ENCODE measurements at places on chromosomes 11 and 22. TPM values are rescaled to one million over a fixed set of nuclear protein-coding genes. Genes with fewer than 3 reads are reported as not detected.

The MRGPRG gene
- not detected for total RNA-seq

The TRIM22 gene
- 349 TPM for total RNA-seq

DNA sequence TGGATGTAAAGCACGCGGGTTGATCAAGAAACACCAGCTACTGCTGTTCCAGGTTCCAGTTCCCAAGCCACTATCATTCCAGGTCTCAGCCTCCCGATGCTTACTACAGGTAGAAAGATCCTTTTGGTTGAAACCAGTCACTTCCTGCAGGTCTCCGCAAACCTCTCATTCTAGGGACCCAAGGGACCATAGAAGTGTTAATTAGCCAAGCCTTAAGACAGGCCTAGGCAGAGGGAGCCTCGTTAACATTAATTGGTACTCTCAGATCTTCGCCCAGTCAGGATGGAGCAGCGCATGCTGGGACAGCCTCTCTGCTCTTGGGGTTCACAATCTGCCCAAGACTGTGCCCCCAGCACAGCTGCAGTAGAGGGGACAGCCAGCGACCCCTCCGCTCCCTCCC, 11.2 kb upstream of the OAF start:
- H3K4me1 ChIP-seq: no peaks in the 10 kb centered on the region
- no peaks in the 10 kb centered on the region for H3K27me3 ChIP-seq
- DNase-seq: no peak
- no peak overlapping the region for H3K4me3 ChIP-seq

GRCh38 chr11:129460714-129461113, 85.1 kb downstream of the BARX2 start:
- no peaks in the 10 kb centered on the region for H3K27me3 ChIP-seq
- H3K4me3 ChIP-seq: no peak overlapping the region
- DNase-seq: no peak
- no peaks in the 10 kb centered on the region for H3K36me3 ChIP-seq
- no peak overlapping the region for H3K27ac ChIP-seq

DNA sequence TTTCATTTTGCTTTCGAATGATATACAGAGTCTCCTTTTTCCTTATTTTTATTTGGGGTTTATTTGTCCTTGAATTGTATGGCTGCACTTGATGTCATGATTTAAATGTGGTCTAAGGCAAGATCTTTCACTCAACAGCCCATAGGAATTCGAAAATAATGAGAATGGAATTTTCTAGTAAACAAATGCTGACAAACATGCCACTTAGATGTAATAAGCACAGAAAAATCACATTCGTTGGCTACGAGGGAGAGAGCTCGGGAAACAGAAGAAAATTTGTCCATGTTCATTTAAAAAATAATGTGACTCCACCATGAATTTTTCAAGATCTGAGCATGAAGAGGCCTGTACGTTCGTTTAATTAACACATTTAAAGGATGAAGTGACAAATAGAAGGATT, 73.0 kb downstream of the BLID start:
- DNase-seq: no peak
- H3K36me3 ChIP-seq: no peaks in the 10 kb centered on the region
- H3K4me3 ChIP-seq: no peak overlapping the region
- no peak overlapping the region for H3K27ac ChIP-seq
- H3K27me3 ChIP-seq: no peaks in the 10 kb centered on the region

GRCh38 chr22:38298312-38299005, 18.8 kb downstream of the CSNK1E start:
- H3K4me1 ChIP-seq: no peaks in the 10 kb centered on the region
- no peaks in the 10 kb centered on the region for H3K27me3 ChIP-seq
- peaks cover 52% of the 10 kb centered on the region for H3K36me3 ChIP-seq
- no peak overlapping the region for H3K4me3 ChIP-seq

- H3K36me3 ChIP-seq: no peaks in the 10 kb centered on the region
- H3K4me1 ChIP-seq: no peaks in the 10 kb centered on the region
- no peaks in the 10 kb centered on the region for H3K27me3 ChIP-seq
- no peak overlapping the region for H3K4me3 ChIP-seq
- no peak overlapping the region for H3K27ac ChIP-seq
Measured at GRCh38 chr11:42319921-42320320, 860.5 kb upstream of the LRRC4C start.

- no peaks in the 10 kb centered on the region for H3K4me1 ChIP-seq
- H3K36me3 ChIP-seq: no peaks in the 10 kb centered on the region
- H3K27me3 ChIP-seq: no peaks in the 10 kb centered on the region
- no peak overlapping the region for H3K4me3 ChIP-seq
- DNase-seq: no peak
Measured at GRCh38 chr11:46930089-46930488, 6.5 kb upstream of the CSTPP1 start.

DNA sequence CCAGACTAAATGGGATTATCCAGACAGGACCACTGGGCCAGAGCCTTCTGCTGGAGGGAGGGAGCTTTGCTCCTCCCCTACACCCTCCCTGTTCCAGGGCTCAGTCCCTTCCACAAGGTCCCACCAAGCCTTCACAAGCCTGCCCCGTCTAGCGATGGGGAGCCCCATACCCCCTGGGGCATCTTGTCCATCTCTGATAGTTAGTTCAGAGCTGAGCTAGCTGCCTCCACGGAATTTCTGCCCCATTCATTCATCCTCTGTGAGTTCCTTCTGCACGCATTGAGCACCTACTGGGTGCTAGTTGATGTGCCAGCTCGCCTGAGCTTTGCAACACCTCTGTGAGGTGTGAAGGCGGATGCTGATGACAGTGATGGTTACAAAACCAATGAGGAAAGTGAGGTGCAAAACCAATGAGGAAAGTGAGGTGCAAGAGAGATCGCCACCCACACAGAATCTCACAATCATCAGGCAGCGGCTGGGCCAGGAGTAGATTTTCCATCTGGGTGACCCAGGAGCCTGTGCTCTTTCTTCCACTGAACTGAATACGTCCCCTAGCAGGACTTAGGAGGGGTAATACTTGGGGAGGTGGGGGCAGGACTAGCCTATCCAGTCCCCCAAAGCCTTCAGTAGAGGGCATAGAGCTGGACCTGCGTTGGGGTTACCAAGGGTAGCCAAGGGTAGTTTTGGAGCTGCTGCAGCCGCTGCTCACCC, 21.5 kb upstream of the CBX7 start:
- DNase-seq: peak; percentile 59
- peak overlapping the region; percentile 23 for H3K4me3 ChIP-seq
- no peaks in the 10 kb centered on the region for H3K27me3 ChIP-seq
- no peaks in the 10 kb centered on the region for H3K36me3 ChIP-seq
- H3K4me1 ChIP-seq: peaks cover 66% of the 10 kb centered on the region

- no peaks in the 10 kb centered on the region for H3K4me1 ChIP-seq
- DNase-seq: no peak
- H3K27ac ChIP-seq: no peak overlapping the region
- no peak overlapping the region for H3K4me3 ChIP-seq
- no peaks in the 10 kb centered on the region for H3K36me3 ChIP-seq
- no peaks in the 10 kb centered on the region for H3K27me3 ChIP-seq
Measured at GRCh38 chr22:49368976-49369725, 458.5 kb downstream of the BRD1 start.

DNA sequence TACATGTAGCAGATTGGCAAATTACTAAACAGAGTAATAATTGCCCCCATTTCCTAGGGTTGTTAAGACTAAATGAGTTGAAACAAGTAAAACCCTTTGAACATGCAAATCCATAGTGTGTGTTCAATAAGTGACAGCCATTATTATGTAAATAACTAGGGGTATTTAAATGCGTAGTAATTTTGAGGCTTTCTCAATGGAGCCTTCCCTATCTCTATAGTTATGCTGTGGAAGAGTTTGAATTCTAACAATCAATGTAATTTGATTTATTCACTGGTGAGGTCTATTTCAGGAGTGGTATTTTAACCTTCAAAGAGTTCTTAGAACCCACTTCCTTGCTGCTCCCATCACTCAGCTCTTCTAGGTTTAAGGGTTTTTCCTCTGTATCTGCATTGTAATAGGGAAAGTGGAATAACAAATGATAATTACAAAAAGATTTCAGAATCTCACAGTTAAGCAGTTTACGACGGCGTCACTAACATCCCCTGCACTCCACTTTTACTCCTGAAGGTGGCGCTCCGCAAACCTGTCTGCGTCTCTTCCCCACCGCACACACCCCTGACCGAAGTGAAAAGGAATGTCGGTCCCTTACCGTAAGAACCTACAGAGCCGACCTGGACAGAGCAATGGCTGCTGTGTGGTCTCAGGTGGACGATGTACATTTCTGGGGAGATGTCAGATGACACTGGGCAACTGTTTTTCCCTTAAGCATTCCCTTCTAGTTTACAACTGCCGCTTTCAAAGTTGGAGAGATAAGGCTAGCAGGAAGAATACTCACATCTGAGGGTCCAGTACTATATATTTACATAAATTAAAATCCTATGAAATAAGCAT, 80.8 kb downstream of the ZC3H12C start:
- H3K36me3 ChIP-seq: no peaks in the 10 kb centered on the region
- no peaks in the 10 kb centered on the region for H3K4me1 ChIP-seq
- peak; percentile 54 for DNase-seq

- DNase-seq: no peak
- no peak overlapping the region for H3K4me3 ChIP-seq
- H3K27ac ChIP-seq: no peak overlapping the region
- H3K27me3 ChIP-seq: no peaks in the 10 kb centered on the region
- no peaks in the 10 kb centered on the region for H3K36me3 ChIP-seq
- H3K4me1 ChIP-seq: no peaks in the 10 kb centered on the region
Measured at GRCh38 chr11:19092850-19093249, 24.1 kb upstream of the ZDHHC13 start.

DNA sequence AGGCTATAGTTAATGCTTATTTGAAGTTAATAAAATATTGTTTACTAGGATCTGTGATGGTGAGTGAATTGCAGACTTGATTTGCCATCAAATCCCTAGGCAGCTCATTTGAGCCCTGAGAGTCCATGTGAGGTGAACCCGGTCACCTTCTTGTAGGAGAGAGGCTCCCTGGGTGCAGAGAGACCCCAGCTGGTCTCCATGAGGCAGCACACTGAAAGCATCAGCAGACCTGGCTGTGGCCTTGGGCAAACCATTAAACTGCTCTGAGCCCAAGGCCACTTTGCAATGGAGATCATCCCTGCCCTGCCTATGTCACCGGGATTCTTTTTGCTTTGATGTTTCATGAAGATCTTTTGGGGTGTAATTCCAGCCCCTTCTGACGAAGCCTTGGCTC, 125.2 kb downstream of the MICAL2 start:
- H3K27ac ChIP-seq: peak overlapping the region; percentile 46
- H3K36me3 ChIP-seq: peaks cover 11% of the 10 kb centered on the region
- no peak overlapping the region for H3K4me3 ChIP-seq
- H3K4me1 ChIP-seq: peaks cover 23% of the 10 kb centered on the region
- no peaks in the 10 kb centered on the region for H3K27me3 ChIP-seq

DNA sequence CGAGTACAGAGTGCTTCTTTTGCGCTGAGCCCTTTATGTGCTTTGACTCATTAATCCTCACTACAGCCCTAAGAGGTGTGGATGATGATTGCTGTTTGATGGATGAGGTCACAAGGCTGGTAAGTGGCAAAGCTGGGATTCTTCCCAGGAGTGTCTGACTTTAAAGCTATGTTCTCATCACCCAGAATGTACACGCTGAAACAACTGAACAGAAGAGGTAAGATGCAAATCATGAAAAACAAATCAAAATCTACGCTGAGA, 37.7 kb upstream of the CREB3L1 start:
- peaks cover 30% of the 10 kb centered on the region for H3K4me1 ChIP-seq
- no peak overlapping the region for H3K27ac ChIP-seq
- H3K36me3 ChIP-seq: no peaks in the 10 kb centered on the region
- no peak for DNase-seq
- H3K4me3 ChIP-seq: no peak overlapping the region

GRCh38 chr11:132168344-132168981, 798.0 kb downstream of the NTM start:
- no peaks in the 10 kb centered on the region for H3K4me1 ChIP-seq
- no peaks in the 10 kb centered on the region for H3K36me3 ChIP-seq
- no peak overlapping the region for H3K27ac ChIP-seq
- H3K27me3 ChIP-seq: no peaks in the 10 kb centered on the region
- DNase-seq: no peak

- no peak overlapping the region for H3K4me3 ChIP-seq
- H3K27me3 ChIP-seq: no peaks in the 10 kb centered on the region
- no peak for DNase-seq
Measured at GRCh38 chr22:50184004-50184901, 1.5 kb upstream of the TRABD start.

- H3K27me3 ChIP-seq: no peaks in the 10 kb centered on the region
- H3K4me3 ChIP-seq: no peak overlapping the region
- H3K36me3 ChIP-seq: no peaks in the 10 kb centered on the region
- no peaks in the 10 kb centered on the region for H3K4me1 ChIP-seq
- H3K27ac ChIP-seq: no peak overlapping the region
- DNase-seq: no peak
Measured at GRCh38 chr22:48185071-48186055, 1422.9 kb downstream of the TBC1D22A start.

DNA sequence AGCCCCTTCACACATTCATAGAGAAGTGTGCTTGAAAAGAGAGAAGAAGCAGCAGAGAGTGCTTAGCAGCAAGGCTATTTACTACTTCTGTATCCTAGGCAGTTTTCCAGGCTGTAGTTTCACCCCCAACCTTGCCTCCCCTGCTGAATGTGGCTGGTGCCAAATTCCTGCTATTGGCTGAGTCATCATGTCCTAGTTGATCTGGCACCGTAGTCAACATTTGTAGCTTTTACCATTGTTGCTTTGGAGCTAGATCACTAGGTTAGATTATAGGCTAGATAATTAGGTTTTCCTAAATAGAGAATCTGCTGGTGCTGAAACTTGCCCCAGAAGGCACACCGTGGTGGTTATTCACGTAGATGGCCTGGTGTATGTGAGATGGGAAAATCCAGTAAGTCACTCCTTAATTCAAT, 32.7 kb downstream of the ARHGAP42 start:
- no peak overlapping the region for H3K4me3 ChIP-seq
- H3K27ac ChIP-seq: no peak overlapping the region
- no peak for DNase-seq
- no peaks in the 10 kb centered on the region for H3K4me1 ChIP-seq
- H3K36me3 ChIP-seq: no peaks in the 10 kb centered on the region

- H3K36me3 ChIP-seq: no peaks in the 10 kb centered on the region
- no peaks in the 10 kb centered on the region for H3K27me3 ChIP-seq
- peaks cover 84% of the 10 kb centered on the region for H3K4me1 ChIP-seq
- no peak for DNase-seq
- H3K4me3 ChIP-seq: no peak overlapping the region
Measured at GRCh38 chr22:21857481-21857914, 9.9 kb downstream of the MAPK1 start.

- DNase-seq: no peak
- H3K4me3 ChIP-seq: no peak overlapping the region
- H3K36me3 ChIP-seq: no peaks in the 10 kb centered on the region
- H3K27me3 ChIP-seq: peaks cover 27% of the 10 kb centered on the region
- H3K4me1 ChIP-seq: peaks cover 20% of the 10 kb centered on the region
Measured at GRCh38 chr22:45974498-45974897, 2.5 kb downstream of the WNT7B start.

GRCh38 chr11:115357066-115357465, 147.1 kb downstream of the CADM1 start:
- H3K4me3 ChIP-seq: no peak overlapping the region
- H3K27me3 ChIP-seq: no peaks in the 10 kb centered on the region
- DNase-seq: no peak
- no peak overlapping the region for H3K27ac ChIP-seq
- no peaks in the 10 kb centered on the region for H3K4me1 ChIP-seq

Data from CD4-positive, alpha-beta memory T cell (primary cell).